Activated CD8-positive, alpha-beta memory T cell treated with anti-CD3 and anti-CD28 coated beads for 1 hour (primary cell): ENCODE measurements at places on chromosomes 5 and 9.

DNA sequence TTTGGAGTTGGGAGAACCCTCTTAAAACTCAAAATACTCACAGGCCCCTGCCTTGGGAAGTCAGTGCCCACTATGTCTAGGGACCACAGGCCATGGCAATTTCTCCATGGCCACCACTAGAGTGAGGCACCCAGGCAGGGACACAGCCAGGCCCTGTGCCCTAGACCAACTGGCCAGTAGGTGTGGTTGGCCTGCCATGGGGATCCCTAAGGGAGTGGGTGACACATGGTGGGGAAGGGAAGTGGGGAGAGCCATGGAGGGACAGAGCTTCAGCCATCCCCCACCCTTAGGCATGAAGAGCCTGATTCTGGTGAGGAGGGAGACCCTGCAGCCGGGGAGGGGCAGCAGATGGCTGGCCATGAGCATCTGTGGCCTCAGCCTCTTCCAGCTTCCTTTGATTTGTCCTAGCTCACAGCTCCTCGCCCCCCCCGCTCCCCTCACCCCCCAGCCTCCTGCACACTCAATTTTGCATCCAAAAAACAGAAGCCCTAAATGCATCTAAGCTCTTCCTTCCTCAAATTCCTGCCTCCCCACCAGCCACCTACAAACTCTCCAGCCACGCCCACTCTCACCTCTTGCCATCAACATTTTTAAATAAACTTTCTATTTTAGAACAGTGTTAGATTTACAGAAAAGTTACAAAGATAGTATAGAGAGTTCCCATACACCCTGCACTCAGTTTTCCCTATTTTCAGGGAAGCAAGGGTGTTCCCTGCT lies 1.6 kb upstream of the DBN1 start:
- DNase-seq, result no peak

DNA sequence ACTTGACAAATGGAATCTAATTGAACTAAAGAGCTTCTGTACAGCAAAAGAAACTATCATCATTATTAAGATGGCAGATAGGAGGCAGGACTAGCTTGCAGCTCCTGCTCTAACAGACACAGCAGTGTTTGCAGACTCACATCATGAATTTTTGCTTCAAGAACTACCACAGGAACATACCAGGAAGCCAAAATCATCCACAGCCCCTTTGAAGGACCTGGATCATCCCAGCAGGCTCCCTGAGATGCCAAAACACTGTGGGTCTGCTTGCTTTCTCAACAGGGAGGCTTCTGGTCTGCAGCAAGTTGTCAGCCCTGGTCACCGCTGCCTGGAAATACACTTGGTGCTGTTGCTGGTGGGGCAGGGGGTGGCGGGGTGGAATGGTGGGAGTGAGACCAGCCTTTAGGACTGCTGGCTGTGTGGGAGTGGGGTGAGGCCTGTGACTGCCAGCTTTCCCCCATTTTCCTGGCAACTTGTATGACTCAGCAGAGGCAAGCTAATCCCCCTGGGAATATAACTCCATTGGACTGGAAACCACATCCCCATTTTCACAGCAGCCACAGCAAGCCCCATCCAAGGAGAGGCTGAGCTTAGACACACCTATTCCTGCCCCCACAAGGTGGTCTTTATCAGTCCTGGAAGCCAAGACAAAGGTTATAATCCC lies 533.8 kb upstream of the CYLC2 start:
- no peak for DNase-seq

DNA sequence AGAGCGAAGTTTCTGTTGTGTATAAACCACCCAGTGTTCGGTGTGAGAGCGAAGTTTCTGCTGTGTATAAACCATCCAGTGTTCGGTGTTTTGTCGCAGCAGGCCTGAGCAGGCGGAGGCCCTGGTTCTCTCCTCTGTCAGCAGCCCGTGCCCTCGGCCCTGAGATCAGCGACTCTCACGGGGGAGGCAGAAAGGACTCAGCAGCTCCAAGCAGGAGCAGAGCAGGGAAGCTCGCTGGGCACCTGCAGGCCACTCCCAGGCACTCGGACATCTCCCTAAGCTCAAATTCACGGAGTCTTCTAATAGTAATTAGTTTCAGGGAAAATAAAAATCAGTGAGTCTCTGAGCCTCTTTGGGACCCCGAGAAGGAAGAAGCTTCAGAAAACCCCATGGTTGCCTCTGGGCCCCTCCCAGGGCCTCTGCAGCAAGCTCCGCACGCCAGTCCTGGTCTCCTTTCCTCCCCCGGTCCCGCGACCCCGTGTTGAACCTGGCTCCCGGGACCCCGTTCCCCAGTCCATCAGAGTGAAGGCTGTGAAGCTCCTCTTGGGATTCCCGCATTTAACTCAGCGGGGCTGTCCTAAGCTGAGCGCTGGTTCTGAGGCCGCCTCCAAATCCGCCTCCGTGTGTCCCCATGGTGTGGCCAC lies 81.9 kb upstream of the ADAMTS2 start:
- DNase-seq, result no peak

GRCh38 chr9:20187318-20187717 lies 398.5 kb upstream of the SLC24A2 start:
- DNase-seq, result no peak

GRCh38 chr9:75238311-75238976 lies 150.1 kb downstream of the OSTF1 start:
- no peak for DNase-seq

- no peak for DNase-seq
Measured at GRCh38 chr9:27292659-27293405, 4.1 kb downstream of the EQTN start.
